Mesenchymal stem cell (in vitro differentiated cells and primary cell): ENCODE measurements at places on chromosomes 5 and 9.

DNA sequence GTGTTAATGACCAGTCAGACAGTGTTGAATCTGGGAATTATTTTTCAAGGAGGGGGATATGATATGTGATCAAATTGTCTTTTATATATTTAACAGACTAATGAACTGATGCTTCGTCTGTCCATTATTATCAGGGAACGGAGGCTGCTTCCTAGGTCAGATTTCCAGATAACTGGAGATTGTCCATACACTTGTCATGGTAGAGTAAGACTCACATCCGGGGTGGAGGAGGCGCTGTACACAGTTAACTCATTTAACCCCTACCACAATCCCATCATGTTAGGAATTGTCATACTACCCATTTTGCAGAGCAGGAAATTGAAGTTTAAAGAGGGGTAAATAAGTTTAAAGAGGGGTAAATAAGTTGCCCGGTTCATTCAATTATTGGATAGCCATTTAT, 55.9 kb downstream of the ARHGAP26 start:
- DNase-seq = no peak

GRCh38 chr5:82765765-82766164, 311.4 kb downstream of the TMEM167A start:
- DNase-seq = no peak

GRCh38 chr9:86807367-86807976, 139.8 kb downstream of the GAS1 start:
- DNase-seq = no peak

DNA sequence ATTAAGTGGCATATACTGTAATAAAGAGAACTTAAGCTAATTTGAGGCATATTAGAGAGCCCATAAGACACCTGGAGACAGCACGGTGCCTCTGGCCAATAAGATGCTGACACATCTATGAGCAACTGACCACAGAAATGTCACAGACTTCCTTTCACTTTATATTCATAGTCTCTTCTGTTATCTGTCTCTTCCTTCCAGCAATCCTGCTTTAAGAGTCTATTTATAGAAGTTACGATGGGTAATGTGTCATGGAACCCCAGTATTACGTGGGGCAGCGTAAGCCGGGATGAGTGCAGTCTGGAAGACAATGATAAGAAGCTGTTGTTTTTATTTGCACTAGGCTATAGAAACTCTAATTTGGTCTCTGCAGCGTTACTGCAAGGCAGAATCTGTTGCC, 136.8 kb downstream of the CFAP90 start:
- peak; percentile 22 for DNase-seq

DNA sequence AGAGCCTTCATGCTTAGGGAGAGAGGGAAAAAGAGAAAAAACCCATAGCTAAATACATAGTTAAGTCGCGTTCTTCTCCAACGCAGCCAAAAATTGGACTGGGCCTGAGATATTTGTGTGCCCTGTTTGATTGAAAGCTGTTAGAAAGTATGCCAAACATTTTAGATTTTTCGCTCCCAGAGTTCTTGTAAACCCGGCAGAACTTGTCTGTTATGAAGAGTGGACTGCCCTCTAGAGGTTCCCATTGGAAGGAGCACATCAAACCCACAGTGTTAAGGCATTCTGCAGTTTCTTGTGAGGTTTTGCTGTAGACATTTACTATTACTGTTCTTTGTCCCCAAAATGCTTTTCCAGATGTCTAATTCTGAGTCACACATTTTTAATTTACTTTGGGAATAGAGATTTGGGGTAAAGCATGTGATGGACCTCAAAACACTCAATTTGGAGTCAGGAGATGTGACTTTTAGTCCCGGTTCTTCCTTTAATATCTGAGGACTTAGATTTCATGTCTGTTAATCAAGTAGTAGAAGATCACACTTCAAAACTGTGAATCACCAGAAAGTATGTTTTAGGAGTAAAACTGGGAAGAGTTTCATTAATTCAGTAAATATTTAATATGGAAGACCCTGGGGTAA, 96.6 kb downstream of the PCSK1 start:
- DNase-seq = peak; percentile 88
